ENCODE measurements at places on chromosomes 6 and 20.

- DNase-seq, result no peak
Observed at GRCh38 chr6:30763618-30764489, 19.5 kb upstream of the IER3 start.

DNA sequence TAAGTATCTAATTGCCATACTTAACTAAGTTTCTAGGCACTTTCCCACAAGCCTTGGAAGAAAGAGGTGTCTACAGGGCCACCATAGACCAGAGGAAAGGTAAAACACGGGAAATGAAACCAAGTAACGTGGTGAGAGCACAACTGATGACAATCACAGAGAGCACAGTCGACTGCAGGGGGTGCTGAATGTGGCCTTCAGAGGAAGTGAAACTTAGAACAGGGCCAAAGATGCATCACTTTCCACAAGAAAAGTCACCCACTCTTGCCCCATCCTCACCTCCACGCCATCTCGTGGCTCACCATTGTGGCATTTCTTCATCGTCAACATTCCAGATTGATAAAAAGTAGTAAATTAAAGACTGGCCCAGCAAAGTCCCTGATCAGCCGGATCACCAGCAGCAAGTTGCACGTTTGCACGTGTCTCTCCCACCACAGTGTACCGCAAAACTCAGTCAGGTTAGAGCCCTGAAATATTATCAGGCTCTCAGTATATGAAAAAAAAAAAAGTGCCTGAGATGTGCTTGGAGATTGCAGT is 31.4 kb downstream of the HIVEP2 start:
- peak; percentile 86 for DNase-seq

- DNase-seq, result no peak
Observed at GRCh38 chr6:170293341-170294231, 2.7 kb upstream of the DLL1 start.

GRCh38 chr6:11324453-11325015 is 92.1 kb upstream of the NEDD9 start:
- no peak for DNase-seq

GRCh38 chr6:156396791-156397418 is 380.3 kb upstream of the ARID1B start:
- DNase-seq, result peak; percentile 18

- no peak for DNase-seq
Observed at GRCh38 chr6:157869673-157870302, 46.7 kb downstream of the SNX9 start.

DNA sequence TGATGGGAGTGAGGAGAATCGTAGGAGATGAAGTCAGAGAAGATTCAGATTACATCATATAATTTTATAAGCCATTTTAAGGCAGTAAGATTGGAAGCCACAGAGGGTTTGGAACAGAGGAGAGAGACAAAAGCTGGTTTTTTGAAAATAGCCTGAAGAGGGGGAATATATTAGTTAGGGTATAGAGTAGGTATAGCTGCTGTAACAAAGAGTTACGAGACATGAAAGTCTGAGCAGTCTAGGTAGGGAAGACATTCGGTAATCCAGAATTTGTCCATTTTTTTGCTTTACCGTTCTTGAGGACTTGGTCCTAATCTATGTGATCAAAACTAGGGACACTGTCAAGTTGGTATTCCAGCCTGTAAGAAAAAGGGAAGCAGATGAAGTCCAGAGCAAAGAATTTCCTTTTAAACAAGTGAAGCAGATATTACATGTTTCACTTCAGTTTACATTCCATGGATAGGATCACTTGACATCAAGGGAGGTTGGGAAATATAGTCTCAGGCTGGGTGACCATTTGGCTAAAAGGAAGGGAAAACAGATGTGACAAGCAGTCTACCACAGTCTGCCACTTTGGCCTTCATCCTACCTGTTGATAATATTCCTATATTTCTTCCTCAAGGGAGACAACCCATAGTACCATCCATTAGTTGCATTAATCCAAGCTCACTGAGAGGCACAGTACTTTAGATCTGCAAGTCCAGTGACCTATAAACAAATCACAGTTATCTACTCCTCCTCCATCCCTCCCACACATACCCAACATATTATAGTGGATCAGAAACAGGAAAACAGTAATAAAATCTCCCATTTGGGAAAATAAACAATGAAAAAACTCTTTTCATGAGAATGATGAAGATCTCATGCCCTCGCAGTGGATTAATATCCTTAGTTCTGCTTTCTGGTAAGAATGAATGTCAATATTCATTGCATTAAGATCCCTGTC is 10.2 kb downstream of the FAM135A start:
- DNase-seq, result no peak

DNA sequence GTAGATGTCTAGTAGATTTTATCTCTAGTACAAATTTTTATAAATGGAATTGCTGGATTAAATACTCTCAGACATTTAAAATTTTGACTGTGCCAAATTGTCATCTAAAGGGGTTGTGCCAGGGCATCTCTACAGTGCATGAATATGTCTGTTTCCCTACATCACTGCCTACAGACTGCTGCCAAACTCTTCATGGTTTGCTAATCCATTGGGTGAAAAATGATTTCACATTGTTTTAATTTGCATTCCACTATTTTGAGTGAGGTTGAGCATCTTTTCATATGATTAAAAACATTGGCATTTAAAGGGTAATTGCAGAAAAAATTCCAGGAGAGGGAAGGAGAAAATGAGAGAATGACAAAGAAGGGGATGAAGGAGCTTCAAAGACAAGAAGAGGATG is 267.7 kb upstream of the RNF24 start:
- DNase-seq, result no peak

DNA sequence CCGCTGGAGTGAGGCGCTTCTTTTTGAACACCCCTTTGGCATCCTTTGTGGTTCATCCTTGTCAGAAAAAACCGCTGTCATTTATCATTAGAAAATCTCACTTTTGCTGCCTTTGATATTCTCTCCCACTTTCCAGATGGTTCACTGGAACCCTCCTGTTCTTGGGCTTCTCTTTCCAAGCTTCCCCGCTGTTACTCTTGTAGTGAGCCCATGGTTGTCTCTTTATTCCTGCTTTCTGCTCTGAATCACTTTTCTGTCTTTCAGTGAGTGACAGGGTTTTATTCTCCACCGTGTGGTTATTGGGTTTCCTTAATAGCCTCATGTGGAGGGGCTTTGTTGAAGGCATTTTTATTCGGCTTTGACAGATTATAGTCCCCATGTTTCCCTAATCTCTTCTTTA is 117.0 kb downstream of the FARS2 start:
- no peak for DNase-seq

DNA sequence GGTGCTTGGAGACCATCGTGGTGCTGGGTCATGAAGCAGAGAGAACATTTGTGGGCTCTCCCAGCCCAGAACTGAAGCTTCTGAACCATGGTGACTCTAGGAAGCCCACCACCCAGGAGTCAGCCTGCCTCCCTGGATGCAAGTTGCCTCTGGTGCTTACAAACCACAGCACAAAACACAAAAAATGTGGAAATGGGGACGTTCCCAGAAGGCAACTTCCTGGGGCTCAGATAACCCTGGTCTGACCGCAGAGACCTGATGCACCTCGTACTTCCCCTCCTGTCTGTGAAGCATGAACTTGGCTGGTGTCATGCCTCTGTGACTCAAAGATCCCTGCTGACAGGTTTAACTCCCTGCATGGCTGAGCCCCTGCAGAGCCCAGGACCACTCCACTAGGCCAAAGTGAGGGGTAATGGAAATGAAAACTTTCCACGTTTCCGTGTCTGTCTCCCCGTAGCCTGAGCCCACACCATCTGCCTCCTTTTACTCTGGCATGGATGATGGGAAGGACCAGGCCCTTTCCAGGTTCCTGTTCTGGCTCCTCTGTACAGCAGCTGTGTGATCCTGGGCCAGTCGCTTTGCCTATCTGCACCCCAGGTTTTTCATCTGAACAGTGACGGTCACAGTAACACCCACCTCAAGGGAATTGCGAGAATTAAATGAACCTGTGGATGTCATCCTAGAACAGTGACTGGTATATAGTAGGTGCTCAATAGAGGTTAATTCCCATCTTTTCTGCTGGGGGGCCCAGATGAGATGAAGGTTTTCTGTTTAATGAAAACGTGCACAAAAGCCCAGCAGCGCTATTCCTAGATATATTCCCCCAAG is 57.7 kb downstream of the PPP1R16B start:
- peak; percentile 72 for DNase-seq

- DNase-seq, result no peak
Observed at GRCh38 chr6:70524721-70525286, 41.9 kb upstream of the SDHAF4 start.

DNA sequence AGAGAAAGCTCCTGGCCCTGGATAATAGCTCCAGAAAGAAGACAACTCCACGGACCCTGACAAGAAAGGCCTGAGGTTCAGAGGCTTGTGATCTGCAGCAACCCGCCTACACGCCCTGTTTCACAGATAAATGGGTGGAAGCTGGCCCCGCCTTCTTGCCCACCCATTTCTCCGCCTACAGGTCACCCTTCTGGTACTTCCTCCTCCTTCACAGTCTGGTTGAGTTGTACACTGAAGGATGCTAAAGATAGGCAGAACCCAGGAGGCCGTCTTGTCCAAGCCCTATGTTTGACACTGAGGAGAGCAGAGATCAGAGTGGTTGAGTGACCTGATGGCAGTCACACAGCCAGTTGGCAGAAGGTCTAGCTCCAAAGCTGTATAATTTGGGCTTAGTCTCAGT is 34.2 kb upstream of the MDGA1 start:
- peak; percentile 87 for DNase-seq
